ENCODE measurements at places on chromosomes 16 and 17.

DNA sequence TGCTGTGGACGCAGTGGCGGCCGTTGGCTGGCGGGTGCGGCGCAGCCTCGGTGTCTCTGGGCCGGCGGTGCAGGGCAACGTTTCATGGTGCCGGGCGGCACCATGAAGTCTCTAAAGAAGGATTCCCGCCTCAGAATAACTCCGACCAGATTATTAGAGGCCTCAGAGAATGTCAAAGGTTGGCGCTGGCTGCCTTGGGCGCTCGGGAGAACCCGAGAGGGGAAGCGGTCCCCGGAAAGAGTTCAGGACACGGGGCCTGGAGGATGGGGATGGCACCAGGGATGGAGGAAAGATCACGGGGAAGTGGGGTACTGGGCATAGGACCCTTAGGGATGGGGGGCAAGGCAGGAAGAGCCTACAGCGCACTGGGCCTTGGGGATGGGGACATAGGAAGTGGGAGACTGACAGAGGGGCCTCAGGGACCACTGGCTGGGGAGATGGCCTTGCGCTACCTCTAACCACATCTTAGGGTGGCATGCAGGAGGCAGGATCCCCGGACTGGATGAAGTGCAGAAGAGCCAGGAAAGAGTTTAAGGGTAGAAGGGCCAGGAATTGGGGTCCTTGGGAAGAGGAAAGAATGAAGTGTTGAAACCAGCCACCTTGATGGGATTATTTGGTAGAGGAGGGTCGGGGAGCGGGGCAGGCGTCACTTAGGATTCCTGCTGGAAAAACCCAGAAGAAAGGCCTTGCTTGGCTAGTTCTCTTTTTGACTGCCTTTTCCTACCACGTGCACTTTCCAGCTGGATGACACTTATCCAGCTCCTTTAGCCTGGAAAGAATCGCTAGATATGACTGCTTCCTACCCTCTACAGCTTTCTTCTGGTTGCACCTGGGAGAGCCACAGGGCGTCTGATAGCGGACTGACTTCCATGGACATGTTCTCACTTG is 578 bp downstream of the MYCBPAP start:
- no peak for DNase-seq

GRCh38 chr16:65268331-65268730 is 146.5 kb upstream of the CDH11 start:
- no peak for DNase-seq

DNA sequence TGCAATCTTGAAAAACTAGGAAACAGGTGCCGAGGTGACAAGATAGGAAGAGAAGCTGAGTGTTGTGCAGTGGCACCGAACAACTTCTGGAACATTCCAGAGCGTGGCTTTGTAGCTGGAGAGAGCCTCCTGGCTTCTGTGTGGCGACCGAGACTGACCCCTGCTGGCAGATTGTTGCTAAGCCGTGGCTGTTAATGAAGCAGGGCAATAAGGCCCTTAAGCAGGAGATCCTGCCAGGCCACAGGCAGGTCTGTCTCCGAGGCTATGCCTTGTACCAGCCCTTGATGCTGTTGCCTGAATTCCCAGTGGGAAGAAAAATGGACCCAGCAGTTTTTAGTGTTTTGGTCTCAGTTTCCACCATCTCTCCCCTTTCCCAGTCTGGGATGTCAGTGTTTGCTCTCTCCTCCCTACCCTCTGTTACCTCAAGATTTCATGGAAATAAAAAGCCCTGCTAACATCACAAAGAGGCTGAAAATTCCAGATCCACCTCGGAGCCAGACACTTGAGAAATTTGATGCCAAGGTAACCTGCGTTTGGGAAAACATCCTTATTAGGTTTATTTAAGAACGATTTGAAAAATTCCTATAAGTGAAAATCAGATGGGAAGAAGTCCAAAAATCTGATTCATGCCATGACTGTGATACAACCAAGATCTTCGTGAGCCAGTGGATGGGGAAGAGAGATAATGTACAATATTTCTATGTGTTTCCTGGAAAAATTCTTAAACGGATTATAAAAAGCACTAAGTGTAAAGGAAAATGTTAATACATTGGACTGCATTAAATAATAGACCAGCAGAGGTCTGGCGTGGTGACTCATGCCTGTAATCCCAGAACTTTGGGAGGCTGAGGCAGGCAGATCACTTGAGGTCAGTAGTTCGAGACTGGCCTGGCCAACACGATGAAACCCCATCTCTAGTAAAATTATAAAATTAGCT is 265.1 kb downstream of the PRKCA start:
- DNase-seq, result peak; percentile 73

GRCh38 chr17:45792995-45793755 is 9.1 kb downstream of the CRHR1 start:
- DNase-seq, result no peak

All from HepG2 (cell line).